Ovary (tissue), 10 donors: ENCODE measurements at places on chromosomes 5 and 9.
A peak's percentile ranks its signal among the peaks of the same experiment; 100 is the strongest.

- DNase-seq: no peak
These were observed at the start of gene GABRG2 for GRCh38 chr5:162067655-162068411. Gene GABRG2, plus strand, starts transcription at chr5:162067773. Its CDS starts 227 bp downstream, at chr5:162068000.

DNA sequence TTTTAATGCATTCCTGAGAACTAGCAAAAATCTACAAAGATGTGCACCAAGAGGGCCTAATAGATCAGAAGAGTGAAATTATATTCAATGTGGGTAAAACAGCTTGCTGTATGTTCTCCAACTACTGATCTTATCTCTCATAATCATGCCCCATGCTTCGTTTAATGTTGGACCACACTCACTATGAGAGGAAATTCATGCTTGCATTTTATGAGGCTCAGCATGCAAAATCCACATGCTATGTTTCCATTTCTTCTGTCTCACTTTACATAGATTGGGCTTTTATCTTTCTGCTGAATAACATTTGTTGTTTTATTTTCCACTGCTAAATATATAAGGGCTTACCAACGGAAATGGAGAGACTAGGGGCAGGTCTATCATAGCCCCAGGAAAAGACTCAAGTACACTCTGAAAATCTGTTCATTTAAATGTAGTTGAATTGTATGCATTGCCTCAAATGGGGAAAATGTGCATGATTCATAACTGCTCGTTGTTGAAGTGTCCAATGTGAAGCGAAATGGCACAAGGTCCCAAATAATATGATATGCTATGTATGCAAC, 474.2 kb downstream of the EFNA5 start:
- DNase-seq: no peak

DNA sequence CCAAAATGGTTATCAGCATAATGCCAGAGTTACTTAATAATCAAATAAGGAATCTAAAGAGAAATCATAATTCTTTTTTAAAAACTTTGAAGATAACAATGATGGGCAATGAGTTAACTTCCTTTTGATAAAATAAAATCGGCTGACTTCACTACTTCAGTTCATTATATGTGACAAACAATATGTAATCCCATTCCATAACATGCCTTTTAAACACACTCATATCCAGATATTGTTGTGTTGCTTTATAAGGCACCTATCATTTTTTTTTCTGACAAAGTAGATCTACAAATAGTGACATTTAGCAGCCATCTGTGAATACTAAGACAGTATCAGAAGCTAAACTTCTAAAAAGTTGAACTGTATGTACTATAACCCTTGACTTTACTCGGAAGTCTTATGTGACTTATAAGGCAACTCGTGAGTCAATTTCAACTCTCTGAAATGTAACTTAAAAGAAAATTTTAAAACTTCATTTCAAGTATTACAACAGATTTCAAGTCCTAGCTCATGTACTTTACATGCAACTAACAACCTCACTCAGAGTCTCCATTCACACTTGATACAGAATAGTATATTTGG, 7.5 kb downstream of the ADAMTS6 start:
- DNase-seq: no peak

DNA sequence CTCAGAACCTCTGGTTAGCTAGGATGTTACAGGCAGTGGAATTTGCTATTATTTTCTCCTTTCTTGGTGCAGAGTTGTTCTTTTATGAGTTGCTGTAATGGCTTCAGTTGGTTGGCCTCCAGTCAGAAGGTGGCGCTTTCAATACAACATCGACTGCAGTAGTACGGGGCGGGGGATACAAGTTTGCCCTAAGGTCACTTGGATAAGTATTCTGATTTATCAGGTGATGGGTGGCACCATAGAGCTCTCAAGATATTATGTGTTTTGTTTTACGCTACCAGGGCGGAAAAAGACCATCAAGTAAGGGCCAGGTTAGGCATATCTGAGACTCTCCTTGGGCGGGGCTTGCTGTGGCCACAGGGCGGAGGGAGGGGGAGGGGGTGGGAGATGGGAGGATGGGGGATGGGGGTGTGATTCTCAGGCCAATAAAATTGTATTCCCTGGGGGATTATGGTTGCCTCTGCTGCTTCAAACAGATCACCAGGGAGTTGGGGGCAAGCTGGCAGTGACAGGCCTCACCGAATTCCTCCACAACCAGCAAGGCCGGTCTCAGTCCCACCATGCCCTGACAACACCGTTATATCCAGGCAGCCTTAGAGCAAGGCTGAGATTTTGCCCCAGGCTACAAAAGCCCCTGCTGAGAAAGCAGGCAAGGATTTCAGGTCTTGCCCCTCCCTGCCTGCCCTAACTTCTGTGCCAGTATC, 15.9 kb upstream of the RNF38 start:
- no peak for DNase-seq

DNA sequence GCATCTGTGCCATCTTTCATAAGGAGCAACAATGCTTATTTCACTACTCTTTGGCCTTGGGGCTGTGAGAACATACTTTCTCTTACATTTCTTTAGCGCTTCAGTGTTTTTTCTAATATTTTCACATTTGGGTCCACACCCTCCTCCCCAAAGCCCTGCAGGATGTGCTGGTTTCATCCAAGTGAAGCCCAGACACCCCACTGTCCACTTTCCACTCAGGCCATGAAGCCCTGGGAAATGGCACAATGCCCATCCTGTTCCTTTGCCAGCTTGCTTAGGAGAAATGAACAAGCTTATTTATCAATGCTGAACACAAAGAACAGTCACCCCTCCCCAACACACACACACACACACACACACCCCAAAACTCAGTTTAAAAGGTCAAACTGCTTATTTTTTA, 17.3 kb upstream of the TMOD1 start:
- DNase-seq: no peak

- no peak for DNase-seq
These were observed 25.6 kb downstream of the FBXW11 start for GRCh38 chr5:171980792-171981191.

GRCh38 chr5:90161414-90161813, 248.1 kb downstream of the CETN3 start:
- DNase-seq: peak; percentile 36

DNA sequence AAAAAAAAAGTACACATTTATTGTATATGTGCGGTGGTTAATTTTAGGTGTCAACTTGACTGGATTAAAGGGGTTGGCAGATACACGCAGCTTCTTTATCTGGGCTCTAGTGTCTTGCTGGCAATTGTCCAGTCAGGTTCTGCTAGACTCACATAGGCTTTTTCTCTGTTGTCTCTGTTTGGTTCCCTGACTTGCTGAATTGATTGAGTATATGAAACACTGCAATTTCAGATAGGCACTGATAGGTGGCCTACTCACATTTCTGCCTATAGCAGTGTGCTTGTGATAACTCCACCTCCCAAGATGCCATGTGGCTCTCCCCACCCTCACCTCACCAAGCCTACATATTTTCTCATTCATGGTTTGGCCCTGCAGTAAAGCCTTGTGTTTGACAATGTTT, 52.5 kb downstream of the AOPEP start:
- DNase-seq: no peak

DNA sequence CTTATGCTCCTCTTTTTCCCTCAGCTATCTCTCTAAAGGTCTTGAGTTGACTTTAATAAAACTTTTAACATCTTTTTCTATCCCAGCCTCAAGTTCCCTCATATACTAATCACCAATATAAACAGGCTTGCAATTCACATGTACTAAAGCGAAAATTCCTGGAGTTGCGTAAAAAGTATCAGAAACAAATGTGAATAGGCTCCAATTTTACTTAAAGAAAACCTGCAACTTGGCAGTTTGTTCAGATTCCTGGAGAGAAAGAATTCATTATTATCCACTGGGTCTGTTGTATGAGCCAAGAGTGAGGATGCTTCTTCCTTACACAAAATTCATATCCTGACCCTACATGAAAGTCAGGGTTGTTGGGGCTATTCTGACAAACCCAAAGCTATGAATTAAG, 384.2 kb downstream of the DTWD2 start:
- no peak for DNase-seq

DNA sequence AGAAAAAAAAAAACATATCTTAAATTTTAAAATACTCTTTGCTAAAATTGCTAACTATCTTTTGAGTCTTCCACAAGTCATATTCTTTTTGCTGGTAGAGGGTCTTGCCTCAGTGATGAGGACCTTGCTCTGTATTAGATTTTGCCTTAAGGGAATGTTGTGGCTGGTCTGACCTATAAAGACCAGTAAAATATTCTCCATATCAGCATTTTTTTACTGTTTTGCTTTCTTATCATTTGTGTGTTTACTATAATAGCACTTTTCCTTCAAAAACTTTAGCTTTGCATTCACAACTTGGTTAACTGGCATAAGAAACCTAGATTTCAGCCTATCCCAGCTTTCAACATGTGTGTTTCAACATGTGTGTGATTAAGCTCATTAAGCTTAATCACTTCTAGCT, 224.7 kb upstream of the CDH18 start:
- DNase-seq: no peak
